Panc1 (cell line): ENCODE measurements at places on chromosomes 1 and 21.

GRCh38 chr1:236862615-236863211 is 67.6 kb downstream of the MTR start:
- DNase-seq, result no peak

DNA sequence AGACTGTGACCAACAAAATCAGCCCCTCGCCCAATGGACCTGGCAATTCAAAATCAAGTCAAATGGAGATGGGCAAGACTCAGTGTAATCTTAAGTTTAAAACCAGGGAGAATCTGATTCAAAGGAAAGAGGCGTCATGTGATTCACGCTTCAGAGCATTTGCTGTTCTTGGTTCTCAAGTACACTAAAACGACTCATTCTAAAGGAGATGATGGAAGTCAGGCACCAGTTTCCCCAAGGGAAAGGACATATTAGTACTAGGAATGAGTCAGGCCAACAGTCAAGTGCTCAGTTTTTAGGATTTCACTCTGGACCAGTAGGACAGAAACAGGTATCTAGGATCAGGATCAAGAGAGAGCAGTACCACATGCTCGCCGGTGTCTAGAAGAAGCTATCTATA is 429.6 kb downstream of the PLPP3 start:
- DNase-seq, result no peak

GRCh38 chr1:246267896-246268295 is 239.2 kb downstream of the SMYD3 start:
- DNase-seq, result no peak

- DNase-seq, result no peak
Measured at GRCh38 chr1:41355356-41355755, 5.9 kb upstream of the FOXO6 start.

DNA sequence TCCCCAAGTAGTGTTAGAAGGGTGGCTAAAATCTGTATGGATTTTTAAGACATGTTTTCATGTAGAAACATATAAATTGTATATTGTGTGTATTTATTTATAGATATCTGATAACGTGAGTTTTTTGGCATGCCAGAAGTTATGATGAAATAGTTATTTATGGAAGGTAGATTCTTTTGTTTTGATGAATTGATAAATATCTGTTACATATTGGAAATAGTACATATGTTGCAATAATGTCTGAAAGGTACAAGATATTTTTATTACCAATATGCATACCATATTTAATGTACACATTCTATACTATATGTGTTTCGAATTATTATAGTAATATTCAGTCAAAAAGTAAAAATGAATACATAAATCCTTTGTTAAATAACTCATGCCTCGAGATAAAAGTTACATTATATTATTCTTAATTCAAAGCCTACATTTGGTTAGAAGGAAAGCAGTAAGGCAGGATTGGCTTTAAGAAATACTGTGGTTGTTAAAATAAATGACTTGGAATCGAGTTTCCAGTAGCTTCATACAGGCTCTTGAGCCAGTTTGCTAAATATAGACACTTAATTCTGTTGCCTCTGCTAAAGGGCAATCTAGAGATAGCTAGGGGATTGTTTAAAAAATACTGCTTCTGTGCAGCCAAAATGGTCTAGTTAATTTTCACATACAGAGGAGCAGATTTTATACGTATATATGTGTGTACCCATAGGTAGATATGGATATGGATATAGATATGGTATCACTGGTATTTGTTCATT is 1175.1 kb upstream of the B3GALT2 start:
- DNase-seq, result no peak

DNA sequence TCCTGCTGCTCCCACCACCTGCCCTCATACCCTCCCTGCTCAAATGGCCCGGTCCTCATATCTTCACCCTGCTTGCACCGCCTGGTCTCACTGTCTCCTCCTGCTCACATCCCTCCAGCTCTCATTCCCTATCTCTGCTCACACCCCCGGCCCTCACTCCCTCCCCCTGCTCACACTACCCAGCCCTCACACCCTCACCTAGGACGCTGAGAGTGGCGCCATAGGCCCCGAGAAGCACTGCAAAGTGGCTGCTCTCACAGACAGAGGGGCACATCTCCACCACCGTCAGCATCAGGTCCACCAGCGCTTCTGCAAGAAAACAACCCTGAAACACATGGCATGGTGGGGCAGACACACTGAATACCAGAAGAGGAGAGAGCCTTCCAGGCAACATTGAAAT is 38.6 kb downstream of the MRAP start:
- no peak for DNase-seq

- DNase-seq, result no peak
Measured at GRCh38 chr1:170415710-170416372, 116.1 kb upstream of the GORAB start.

GRCh38 chr1:47459253-47459788 is 21.5 kb downstream of the FOXD2 start:
- no peak for DNase-seq

GRCh38 chr21:27225940-27226339 is 259.1 kb upstream of the ADAMTS5 start:
- DNase-seq, result no peak

DNA sequence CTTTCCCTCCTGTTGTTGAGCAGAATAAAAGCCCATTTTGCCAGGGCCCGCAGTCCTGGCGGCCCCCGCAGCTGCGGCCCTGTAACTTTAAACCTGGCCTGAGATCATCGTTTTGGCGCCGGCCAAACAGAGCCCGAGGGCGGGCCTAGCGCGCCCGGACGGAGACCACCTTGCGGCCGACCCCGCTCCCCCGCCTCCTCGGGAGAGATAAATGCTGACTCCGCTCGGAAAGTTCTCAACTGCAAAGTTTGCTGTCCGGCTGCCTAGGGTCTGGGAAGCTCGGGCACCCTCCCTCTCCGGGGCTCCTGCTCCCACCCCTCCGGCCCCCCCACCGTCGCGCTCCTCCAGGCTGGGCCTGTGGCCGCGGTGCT is at the start of gene PDPN:
Gene PDPN, plus strand, starts transcription at position 238 of the 371 bp plus-strand sequence. CDS start 202 bp downstream, outside the sequence.
- no peak for DNase-seq

- DNase-seq, result no peak
Measured at GRCh38 chr21:26491663-26492062, 81.4 kb downstream of the CYYR1 start.

DNA sequence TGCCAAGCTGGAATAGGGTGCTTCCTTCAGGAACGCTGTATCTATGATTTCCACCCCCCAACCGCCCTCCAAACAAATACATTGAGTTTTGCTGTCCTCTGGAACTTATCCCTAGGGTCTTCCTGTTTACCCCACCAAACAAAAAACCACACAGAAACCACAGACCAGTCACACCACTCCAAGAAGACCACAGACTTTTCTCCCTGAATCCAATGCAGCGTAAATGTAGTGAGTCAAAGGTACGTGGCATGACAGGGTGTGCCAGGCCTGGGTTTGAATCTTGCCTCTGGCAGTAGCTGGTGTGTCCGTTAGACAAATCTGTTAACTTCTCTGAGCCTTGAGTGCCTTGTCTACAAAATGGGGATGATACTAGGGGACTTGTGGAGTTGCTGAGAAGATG is 27.8 kb downstream of the ASAP3 start:
- DNase-seq, result no peak

GRCh38 chr1:22018583-22019559 is 17.4 kb downstream of the CELA3A start:
- DNase-seq, result peak; percentile 84

DNA sequence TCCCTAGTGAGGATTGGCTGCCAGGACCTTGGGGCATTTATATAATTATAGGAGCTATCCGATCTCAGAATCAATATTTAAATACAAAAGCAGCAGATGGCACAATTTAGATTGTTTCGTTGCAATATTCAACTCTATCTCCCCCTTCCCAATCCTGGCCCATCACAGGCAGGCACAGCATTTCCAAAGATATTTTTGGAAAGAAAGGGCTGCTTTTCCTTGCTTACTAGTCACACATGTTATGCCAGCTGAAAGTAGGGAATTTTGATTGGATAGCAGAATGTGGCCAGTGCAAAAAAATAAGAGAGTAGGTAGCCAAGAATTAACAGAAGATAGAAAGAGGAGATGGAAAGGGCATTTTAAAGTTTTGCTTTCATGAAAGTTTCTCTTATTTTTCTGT is 37.9 kb downstream of the IL12RB2 start:
- DNase-seq, result no peak

DNA sequence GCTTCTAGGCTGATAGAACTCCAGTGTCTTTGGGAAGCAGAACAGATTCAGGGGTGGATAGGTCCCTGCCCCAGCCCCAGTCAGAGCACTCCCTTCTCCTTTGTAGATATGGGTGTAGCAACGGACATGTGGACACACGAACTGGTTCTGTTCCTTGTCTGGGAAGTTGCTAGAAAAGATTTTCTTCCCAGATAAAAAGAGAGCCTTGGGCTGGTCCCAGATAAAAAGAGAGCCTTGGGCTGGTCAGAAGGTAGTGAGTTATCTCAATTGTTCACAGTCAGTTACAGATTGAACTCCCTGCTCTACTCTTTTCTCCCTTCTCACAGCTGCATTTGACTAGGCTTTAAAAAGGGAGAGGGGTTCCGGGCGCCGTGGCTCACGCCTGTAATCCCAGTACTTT is 7.4 kb upstream of the EFNA1 start:
- no peak for DNase-seq
